ENCODE measurements at places on chromosomes 7 and 10.
A peak's percentile ranks its signal among the peaks of the same experiment; 100 is the strongest.

DNA sequence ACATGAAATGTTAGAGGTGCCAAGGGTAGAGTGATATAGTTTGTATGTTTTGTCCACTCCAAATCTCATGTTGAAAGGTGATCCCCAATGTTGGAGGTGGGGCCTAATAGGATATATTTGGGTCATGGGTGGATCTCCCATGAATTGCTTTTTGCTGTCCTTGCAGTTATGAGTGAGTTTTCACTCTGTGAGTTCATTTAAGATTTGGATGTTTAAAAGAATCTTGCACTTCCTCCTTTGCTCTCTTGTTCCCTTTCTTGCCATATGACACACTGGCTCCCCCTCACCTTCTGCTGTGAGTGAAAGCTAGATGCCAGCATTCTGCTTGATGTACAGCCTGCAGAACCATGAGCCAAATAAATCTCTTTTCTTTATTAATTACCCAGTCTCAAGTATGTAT lies 269.2 kb downstream of the ZWINT start:
- no peak for DNase-seq

DNA sequence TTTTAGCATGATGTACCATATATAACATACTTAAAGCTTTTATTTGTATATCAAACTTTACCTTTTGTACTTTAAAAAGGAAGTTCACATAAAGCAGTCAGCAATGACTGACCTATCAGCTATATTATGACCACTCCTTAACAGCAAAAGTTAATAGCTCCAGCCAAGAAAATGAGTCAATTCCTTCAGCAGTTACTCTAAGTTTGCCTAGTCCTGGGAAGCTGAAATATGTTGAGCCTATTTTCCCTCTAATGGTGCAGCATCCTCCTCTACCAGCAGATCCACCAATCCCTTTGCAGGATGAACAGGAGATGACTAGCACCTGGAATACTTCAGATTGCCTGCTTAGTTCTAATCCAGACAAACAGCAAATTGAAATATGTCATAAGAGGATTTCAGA lies 64.2 kb downstream of the CUL2 start:
- no peak for DNase-seq

- DNase-seq: no peak
Observed at GRCh38 chr7:155806096-155806871, 6.0 kb downstream of the SHH start.

- DNase-seq: no peak
Observed at GRCh38 chr7:33067921-33068320, 5.3 kb upstream of the NT5C3A start.

DNA sequence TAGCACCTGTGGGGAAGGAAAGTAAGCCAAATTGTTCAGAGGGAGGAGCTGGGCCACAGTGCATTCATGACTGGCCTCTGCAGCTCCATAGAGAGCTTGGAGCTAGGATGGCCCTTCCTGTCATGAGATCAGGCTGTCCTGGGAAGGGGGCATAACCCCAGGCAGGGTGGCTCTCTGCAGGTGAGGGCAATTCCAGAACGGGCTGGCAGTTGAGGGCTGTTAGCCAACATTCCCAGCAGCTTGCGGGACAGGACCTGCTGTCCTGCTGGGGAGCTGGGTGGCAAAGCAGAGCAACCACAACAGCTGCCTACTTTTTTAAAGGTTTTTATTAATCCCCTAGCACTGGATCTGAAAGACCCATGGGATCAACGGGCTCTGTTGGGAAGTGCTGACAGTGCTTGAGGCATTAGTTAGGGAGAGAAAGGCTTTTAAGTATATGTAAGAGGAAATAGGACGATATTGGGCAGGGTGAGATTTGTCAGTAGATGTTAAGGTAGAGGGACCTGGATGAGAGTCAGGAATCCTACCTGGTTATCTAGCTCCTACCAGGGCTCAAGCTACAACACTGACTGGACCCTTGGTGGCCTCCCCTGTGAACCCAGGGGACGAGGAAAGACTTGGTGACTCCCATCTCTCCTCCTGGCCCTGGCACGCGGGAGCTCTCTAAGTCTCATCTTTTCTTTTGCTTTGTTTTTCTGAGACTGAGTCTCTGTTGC lies 77.8 kb downstream of the NAMPT start:
- DNase-seq: no peak

- DNase-seq: no peak
Observed at GRCh38 chr7:114554781-114555537, 140.3 kb downstream of the FOXP2 start.

- no peak for DNase-seq
Observed at GRCh38 chr10:22666287-22667092, 47.9 kb downstream of the PIP4K2A start.

GRCh38 chr7:95772298-95772770 lies at the start of gene DYNC1I1:
Gene DYNC1I1, plus strand, starts transcription at chr7:95772554. Its CDS starts 32,176 bp downstream, at chr7:95804730.
- DNase-seq: no peak

DNA sequence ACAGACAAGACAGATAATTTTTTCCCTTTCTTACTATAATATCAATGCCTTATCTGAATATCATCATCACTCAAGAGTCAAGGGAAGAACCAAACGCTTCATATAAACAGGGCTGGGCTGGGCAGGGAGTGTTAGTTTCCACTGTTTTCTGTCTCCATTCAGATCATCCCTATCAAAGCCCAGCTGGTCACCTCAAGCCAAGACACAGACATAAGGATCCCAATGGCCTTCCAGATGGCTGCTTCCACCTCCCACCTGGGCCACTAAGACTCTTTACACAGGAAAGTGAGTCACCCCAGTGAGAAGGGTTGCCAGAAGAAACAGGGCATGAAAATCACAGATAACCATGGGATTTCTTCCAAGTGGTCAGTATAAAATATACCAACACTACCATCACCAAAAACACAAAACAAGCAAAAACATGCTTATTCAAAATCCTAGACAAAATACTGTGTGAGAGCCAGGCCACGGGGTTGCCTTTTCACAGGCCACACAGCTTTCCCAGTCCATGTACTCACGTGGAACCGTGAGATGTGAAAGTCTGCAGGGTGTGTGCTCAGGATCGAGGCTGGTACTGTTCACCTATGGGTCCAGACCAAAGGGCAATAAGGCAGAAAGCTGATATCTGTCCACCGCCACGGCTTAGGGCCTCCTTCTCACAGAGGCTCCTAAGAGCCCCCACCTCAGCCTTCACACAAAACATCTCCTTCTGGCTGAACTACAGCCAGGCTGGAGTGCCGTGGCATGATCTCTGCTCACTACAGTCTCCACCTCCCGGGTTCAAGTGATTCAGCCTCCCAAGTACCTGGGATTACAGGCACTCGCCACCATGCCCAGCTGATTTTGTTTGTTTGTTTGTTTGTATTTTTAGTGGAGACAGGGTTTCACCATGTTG lies 5.7 kb downstream of the PRSS1 start:
- DNase-seq: no peak

DNA sequence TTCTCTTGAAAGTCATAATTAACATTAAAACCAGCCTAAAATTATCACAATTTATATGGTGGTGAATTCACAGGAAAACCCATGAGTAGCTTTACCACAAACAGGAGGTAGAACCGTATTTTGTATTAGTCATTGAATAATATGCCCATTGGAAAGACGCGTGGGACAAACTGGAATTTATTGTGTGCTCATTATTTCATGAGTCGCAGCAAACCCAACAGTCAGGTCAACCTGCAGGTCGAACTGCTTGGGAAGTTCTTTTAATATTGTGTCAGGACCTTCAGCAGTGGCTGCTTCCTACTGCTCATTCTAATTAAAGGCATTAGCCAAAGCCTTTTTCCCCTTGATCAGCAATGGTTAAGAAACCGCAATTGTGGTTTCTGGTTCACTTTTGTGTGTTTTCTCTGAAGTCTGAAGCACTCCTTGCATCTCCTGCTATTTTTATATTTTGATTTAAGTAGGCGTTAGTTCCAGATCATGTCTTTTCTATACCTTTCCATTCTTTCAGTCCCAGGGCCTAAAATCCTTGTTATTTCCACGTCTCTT lies 100.1 kb downstream of the RAB11FIP2 start:
- peak; percentile 8 for DNase-seq

- no peak for DNase-seq
Observed at GRCh38 chr10:27052656-27053055, 47.6 kb downstream of the ANKRD26 start.

GRCh38 chr7:137316648-137317353 lies 26.7 kb downstream of the PTN start:
- no peak for DNase-seq

DNA sequence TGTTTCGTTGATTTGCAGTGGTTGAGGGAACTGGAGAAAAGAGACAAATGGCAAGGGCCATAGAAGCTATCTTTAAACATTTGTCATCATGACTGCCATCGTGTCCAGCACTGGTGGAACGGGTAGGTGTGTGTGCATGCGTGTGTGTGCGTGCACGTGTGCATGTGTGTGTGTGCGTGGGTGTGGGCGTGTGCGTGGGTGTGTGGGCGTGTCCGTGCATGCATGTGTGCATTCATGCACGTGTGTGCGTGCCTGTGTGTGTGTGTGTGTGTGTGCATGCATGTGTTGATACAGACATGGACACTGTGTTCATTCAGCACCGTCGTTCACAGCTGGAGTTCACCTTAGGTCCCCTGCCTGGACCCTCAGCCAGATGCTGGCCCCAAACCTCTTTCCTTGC lies 38.1 kb upstream of the AP5Z1 start:
- no peak for DNase-seq

DNA sequence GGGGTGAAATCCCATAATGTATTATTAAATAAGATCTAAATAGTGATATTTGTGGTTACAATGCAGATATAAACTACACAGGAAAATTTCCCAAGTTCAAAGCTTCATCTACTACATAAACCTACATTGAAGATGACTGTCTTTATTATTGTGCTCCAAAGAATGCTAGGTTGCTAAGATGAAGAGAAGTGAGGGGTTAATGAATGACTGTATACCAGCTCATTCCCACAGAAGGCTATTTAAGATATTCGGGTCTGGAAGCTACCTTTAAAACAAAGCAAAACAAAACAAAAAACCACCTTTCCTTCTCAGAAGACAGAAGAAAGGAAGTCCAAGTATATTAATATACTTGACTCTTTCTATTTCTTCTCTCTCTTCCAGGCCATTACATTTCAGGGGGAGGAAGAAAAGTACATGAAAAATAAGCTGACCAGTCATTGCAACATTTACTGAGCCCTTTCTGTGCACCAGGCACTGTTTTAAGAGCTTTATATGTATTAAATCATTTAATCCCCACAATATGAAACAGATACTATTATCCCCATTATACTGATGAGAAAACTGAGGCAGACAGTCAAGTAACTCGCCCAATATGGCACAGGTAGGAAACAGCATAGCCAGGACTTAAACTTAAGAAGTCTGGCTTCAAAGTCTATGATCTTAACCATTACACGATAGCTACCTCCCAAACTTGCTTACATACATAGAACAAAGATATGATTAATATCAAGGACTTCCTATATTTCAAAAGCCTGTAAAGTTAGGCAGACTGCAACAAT lies 48.1 kb downstream of the TNPO3 start:
- DNase-seq: no peak

- no peak for DNase-seq
Observed at GRCh38 chr10:88147000-88147798, 283.8 kb downstream of the PTEN start.

DNA sequence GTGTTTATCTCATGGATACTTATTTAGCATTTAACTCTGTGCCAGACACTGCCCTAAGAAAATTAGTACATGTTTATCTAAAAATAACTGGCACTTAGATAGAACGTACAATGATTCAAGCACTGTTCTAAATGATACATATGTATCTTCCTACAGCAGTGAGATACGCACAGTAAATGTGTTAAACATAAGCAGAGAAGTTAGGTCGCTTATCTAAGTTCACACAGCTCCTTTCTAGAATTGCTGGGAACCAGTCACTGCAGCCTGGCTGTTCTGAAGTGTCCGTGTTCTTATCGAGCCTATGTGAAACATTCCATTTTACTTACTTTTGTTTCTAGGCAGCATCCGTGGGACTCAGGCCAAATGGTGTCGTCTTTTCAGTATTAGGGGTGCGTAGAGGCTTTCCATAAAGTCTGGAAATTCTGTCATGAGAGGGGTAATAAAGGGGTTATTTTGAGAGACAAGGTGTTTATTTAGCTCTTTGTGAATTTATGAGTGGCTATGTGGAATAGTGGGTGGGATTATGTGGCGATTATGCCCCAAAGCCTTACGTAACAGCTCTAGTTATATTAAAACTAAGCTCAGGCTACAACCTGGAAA lies 186.9 kb downstream of the SND1 start:
- DNase-seq: no peak

DNA sequence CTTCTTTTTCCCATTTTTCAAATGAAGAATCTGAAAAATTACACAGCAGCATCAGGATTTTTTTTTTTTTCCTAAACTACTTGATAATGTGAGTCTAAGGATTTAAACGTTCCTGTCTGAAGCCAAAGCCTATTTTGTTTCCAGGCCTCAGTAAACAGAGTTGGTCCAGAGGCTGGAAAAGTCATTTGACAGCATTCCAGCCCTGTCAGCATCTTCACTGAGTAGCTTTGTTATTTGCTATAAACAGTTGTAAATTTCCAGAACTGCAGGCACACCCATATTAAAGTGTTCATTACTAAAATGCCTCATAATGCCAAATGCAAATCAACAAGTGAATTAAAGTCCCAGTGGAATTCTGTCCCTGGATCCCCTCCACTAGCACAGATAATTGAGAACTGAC lies 35.5 kb upstream of the KMT2E start:
- DNase-seq: no peak

DNA sequence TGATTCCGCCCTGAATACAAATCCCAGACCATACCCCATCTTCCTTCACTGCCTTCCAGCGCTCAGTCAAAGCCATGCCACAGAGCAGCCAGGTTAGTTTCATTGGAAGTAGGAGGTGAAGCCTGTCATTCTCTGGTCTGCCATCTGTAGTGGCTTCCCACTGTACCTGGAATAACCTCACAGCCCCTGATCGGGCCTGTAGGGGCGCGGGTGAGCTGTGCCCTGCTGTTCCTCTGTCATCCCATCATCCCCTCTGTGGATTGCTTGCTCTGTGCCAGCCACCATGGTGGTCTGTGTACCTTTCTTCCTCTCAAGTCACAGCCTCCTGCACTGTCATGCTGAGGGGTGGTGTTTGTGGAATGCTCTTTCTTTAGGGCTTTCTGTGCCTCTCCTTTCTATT lies 155.1 kb downstream of the ZNF22 start:
- no peak for DNase-seq

DNA sequence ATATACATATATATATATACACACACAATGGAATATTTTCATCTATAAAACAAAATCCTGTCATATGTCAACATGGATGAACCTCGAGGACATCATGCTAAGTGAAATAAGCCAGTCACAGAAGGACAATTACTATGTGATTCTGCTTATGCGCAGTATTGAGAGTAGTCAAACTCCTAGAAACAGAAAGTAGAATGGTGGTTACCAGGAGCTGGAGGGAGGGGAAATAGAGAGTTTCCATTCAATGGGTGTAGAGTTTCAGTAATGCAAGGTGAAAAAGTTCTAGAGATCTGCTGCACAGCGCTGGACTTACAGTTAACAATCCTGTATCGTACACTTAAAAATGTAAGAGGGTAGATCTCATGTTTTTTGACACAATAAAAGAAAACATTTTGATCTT lies 181.9 kb downstream of the CDCA7L start:
- DNase-seq: no peak

- DNase-seq: no peak
Observed at GRCh38 chr10:103616705-103617601, 123.4 kb downstream of the NEURL1 start.
